ENCODE measurements at places on chromosomes 11 and 22.

- no peak for DNase-seq
Measured at GRCh38 chr22:44107340-44107739, 73.4 kb upstream of the PARVG start.

DNA sequence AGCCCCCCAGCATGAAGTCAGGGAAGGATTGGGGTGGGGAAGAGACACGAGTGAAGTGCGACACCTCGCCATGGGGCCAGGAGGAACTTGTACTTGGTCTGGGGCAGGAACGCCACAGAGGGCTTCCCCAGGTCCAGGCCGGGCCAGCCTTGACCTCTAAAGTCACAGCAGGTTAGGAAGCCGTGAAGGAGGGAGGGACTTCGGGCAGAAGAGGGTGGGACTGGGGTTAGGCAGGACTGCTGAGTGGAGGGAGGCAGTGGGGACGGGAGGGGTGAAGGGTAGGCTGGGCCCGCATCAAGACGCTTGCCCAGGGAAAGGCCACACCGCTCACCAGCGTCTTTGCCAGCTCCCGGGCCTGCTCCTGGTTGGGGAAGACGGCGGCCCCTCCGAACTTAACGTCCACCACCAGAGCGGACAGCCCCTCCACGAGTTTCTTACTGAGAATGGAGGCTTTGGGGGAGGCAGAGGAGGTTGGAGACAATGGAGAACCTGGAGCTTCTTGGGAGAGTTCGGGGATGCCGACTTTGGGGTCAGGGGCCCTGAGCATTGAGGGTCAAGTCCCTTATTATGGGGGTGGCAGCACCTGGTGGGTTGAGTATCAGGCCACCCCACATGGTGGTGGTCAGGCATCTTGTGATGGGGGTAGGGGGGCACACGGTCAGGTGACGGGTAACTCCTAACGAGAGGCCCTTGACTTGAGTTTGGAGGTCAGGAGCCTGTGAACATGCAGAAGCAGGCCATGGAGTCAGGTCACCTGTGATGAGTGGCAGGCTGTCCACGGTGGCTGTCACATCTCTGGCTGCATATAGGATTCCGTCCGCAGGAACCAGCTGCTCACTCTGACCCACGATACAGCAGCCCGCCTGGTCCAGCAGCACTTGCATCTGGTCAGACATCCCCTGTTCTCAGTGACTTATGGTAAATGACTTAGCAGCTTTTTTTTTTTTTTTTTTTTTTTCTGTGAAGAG is 1.7 kb upstream of the SCO2 start:
- no peak for DNase-seq

DNA sequence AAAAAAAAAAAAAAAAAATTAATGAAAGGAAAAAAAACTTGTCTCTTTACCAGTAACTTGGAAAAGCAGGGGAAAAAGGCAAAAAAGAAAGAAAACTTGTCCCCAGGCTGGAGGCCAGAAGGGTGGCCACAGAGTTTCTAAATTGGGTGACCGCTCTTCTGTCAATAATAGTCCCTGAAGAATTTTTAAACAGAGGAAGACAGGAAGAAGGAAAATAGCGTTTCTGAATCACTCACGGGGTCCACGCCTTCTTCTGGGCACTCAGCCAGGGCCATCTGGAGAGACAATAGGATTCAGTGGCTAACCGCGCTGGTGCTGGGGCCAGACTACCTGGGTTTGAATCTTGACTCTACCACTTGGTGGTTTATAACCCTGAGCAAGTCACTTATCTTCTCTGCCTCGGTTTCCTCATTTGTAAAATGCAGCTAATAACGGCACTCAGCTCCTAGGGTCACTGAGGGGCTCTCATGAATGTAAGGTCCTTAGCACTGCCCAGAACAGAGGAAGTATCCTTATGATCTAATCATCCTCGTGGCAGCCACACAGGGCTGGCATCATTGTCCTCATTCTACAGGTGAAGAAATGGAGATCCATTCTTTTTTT is 7.0 kb downstream of the C11orf86 start:
- DNase-seq, result peak; percentile 97

DNA sequence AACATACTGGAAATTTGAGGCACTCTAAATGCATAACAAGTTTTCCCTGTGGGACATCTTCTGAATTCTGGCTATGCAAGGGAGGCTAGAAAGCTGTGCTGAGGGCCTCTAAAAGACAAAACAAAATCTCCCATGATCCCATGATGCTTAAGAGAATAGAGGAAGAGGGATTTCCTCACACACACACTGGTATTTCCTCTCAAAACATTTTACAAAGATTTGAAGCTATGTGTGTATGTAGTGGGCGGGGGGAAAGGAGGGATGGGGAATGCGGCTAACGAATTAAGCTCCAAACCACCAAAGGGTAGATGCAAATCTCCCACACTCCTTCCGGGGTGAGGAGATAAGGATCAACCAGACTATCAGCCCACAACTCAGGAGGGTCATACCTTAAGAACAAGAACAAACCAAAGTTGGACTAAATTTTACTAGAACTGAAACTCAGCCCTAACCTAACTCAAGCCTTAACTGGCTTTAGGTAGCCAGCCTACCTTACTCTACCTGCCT is 6.0 kb downstream of the OR2AT4 start:
- DNase-seq, result no peak

- DNase-seq, result no peak
Measured at GRCh38 chr11:94657629-94658028, 90.5 kb downstream of the PIWIL4 start.

DNA sequence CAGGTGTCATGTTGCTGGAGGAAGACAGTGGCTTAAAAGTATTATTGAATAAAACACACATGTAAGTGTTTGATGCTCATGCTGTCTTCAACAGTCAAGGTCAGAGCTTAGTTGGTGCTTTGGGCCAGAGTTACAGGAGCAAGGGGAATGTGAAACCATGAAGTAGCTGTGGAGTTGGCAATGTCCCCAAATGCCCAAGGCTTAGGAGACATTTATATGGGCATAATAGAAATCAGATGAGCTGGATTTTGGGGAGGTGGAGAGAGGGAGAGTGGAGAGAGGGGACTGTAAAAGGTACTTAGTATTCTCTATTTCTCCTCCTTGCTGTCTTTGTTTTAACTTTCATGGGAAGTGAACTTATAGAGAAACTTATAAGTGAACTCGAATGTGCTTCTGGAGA is 407.8 kb downstream of the ETS1 start:
- DNase-seq, result peak; percentile 23

DNA sequence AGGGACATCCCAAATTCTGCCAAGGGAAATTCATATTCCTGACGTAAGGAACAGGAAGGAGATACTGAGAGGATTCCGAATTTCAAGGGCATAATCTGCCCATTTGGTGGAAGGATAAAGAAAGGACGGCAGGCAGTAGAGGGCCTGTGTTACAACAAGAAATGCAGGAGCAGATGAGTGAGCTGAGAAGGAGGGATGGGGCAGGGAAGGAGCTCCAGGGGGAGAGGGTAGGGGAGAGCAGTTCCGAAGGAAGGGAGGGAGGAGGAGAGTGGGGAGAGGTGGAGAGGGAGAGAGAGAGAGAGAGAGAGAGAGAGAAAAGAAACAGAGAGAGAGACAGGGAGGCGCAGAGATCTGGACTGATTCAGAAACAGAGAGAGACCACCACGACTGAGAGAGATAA is 843 bp downstream of the OPCML start:
- no peak for DNase-seq

DNA sequence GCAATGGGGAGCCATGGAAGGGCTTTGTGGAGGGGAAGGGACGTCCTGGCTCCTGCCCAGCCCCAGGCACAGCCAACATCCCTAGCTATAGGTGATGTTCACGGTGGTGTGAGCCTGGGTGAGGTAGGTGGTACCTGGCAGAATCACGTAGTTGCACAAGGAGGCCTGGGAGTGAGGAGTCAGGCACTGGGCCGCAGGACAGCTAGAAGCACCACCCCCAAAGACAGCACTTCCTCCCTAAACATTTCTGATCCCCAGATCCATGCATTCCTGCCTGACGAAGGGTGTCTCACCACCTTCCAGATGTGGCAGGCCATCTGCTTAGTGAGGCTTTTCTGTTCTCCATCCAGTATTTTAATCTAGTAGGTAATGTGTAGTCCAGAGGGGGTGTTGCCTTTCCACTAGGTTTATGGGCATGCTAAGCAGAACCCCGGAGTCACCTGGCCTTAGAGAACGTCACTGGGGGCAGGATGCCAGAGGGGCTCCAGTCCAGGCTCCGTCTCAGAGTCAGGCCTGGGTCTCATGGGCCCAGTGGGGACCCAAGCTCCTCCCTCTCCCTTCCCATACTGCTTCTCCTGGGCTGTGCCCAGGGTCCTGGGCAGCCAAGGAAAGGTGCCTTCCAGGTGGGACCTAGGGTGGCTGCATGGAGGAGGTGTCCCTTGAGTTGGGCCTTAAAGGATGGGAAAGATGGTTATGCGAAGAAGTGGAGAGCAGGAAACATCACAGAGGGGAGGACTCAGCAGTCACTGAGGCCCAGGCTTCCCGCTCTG is 56.2 kb downstream of the OTOG start:
- DNase-seq, result no peak

- no peak for DNase-seq
Measured at GRCh38 chr11:113764527-113765219, 8.8 kb downstream of the ZW10 start.

- no peak for DNase-seq
Measured at GRCh38 chr11:35800970-35801953, 138.7 kb downstream of the TRIM44 start.

DNA sequence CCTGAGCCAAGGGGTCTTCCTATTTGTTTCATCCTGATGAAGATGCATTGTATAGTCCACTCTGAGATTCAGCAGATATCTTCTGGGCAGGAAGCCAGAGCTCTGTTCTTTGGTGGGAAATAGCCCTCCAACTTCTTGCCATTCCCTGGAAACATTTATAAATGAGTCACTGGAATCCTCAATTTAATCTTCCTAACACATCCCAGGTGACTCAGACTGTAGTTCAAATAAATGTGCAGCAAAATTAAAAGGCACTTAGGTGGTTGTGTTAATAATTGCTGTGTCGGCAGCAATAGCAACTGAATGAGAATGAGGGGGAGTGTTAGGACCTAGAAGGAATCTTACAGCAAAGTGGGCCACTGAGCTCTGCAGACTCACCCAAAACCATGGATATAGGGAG is 108.6 kb downstream of the INSC start:
- peak; percentile 53 for DNase-seq

DNA sequence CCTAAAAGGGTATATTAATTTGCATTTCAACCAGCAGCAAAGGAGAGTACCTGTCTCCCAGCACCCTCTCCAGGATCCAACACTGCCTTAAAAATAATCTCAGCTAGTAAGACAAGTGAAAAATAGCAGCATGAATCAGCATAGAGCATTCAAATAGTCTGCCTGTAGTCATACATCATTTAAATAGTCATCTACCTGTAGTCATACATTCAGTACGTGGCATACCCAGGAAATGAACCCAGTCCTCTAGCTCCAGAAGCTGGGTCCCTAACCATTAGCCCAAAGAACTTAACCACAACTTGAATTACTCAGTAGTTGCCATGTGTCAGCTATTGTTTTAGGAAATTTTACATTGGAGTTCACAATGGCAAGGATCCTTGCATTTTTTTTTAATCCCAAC is 9.3 kb downstream of the TENM4 start:
- DNase-seq, result peak; percentile 46

GRCh38 chr11:92317721-92318120 is 93.1 kb downstream of the FAT3 start:
- DNase-seq, result no peak
